ENCODE measurements at places on chromosomes 12 and 14. TPM values are rescaled to one million over a fixed set of nuclear protein-coding genes. Genes with fewer than 3 reads are reported as not detected.

EP400 gene
- 41.4 TPM for total RNA-seq

GRCh38 chr14:103846097-103846496 is 1.3 kb downstream of the PPP1R13B start:
- peak overlapping the region; percentile 75 for H3K4me3 ChIP-seq
- no peak for DNase-seq
- no peaks in the 10 kb centered on the region for H3K36me3 ChIP-seq
- peaks cover 17% of the 10 kb centered on the region for H3K4me1 ChIP-seq

DNA sequence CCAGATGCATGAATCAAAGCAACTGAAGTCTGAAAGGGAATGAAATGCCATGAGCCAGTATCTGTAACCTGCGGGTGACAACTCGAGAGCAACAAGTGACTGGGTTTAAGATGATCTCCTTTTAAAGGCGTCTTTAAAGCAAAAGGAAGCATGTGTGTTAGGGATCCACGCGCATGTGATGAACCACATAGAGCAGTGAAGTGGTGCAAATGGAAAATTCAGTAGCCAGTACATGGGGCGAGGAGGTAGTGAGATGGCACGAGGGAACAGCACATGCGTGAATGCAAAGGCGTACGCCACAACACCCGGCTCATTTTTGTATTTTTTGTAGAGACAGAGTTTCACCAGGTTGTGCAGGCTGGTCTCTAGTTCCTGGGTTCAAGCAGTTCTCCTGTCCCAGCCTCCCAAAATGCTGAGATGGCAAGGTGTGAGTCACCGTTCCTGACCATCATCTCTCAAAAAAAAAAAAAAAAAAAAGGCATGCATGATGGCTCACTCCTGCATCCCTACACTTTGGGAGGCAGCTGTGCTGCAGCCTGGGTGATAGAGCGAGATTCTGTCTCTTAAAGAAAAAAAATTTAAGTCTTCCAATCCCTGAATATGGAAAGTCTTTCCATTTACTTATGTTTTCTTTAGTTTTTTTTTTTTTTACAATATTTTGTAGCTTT is 24.6 kb upstream of the BCL7A start:
- peaks cover under 1% of the 10 kb centered on the region for H3K4me1 ChIP-seq
- H3K4me3 ChIP-seq: no peak overlapping the region
- H3K27ac ChIP-seq: no peak overlapping the region
- H3K27me3 ChIP-seq: no peaks in the 10 kb centered on the region
- no peak for DNase-seq

- no peaks in the 10 kb centered on the region for H3K36me3 ChIP-seq
- H3K27ac ChIP-seq: no peak overlapping the region
- no peaks in the 10 kb centered on the region for H3K27me3 ChIP-seq
- H3K4me1 ChIP-seq: no peaks in the 10 kb centered on the region
Observed at GRCh38 chr14:87783071-87783470, 209.9 kb downstream of the GALC start.

GRCh38 chr12:17918013-17918412 is 172.0 kb downstream of the RERGL start:
- H3K4me1 ChIP-seq: no peaks in the 10 kb centered on the region
- no peak overlapping the region for H3K4me3 ChIP-seq
- no peak overlapping the region for H3K27ac ChIP-seq
- H3K36me3 ChIP-seq: no peaks in the 10 kb centered on the region
- DNase-seq: no peak

DNA sequence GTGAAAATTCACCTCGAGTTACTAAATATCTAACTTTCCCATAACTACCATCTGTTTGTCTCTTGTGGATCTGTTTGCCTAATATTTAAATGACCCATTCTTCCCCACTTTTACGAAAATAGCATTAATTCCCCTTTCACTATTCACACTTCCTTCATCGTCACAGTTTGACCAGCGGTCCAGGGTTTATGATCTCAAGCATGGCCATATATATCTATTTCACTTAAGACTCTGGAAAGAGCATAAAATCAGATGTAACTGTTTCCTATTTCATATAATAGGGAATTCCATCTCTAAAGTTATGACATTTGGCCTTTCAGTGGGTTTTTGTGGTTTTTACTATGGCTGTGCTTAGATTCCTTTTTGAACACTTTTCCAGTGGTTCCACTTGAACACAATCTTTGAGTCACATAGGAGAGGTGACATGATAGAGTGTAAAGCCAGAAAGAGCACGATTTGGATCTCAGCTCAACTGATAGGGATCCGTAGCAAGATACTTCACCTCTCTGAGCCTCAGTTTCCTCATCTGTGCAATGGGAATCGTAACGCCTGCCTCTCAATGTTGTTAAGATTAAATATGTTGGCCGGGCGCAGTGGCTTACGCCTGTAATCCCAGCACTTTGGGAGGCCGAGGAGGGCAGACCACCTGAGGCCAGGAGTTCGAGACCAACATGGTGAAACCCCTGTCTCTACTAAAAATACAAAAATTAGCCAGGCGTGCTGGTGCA is 754 bp upstream of the BCL2L14 start:
- H3K27ac ChIP-seq: no peak overlapping the region
- H3K4me1 ChIP-seq: no peaks in the 10 kb centered on the region
- no peak for DNase-seq
- peak overlapping the region; percentile 22 for H3K4me3 ChIP-seq
- no peaks in the 10 kb centered on the region for H3K36me3 ChIP-seq

- no peak for DNase-seq
- H3K4me3 ChIP-seq: no peak overlapping the region
- H3K4me1 ChIP-seq: no peaks in the 10 kb centered on the region
- H3K27ac ChIP-seq: no peak overlapping the region
- H3K36me3 ChIP-seq: no peaks in the 10 kb centered on the region
Observed at GRCh38 chr12:33438025-33438772, 1.4 kb downstream of the SYT10 start.

DNA sequence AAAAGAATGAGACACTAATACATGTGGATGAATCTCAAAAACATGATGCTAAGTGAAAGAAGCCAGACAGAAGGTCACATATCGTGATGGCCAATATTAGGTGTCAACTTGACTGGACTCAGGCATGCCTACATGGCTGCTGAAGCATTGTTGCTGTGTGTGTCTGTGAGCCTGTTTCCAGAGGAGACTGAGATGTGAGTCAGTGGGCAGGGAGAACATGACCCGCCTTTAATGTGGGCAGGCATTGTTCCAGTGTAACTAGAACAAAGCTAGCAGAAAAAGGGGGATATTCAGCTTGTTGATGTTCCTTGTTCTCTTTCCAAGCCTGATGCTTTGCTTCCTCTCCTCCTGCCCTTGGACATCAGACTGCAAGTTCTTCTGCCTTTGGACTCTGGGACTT is 47.6 kb downstream of the DCAF5 start:
- peaks cover 38% of the 10 kb centered on the region for H3K36me3 ChIP-seq
- no peak overlapping the region for H3K4me3 ChIP-seq
- no peak overlapping the region for H3K27ac ChIP-seq

- H3K36me3 ChIP-seq: no peaks in the 10 kb centered on the region
- no peaks in the 10 kb centered on the region for H3K27me3 ChIP-seq
- H3K4me1 ChIP-seq: no peaks in the 10 kb centered on the region
- no peak for DNase-seq
Observed at GRCh38 chr14:46051796-46052195, 599.8 kb downstream of the RPL10L start.

DNA sequence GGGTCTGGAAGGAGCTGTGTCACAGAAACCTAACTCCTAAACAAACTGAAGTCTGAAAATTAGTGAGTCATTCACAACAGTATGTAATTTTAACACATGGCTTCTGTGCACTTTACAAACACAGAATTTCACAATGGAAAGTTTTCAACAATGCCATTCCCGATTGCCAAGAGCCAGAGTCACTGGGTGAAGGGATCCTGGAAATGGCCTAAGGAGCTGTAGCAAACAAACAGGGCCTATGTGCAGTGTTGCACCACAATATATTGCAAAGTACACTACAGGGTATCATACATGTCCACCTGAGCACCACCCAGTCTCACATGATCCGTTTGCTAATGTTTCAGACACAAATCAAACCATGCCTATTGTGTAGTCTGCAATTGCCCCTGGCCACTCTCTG is 184.7 kb upstream of the OTX2 start:
- no peaks in the 10 kb centered on the region for H3K27me3 ChIP-seq
- no peak overlapping the region for H3K4me3 ChIP-seq
- H3K27ac ChIP-seq: no peak overlapping the region

- H3K36me3 ChIP-seq: no peaks in the 10 kb centered on the region
- H3K4me3 ChIP-seq: no peak overlapping the region
- H3K4me1 ChIP-seq: no peaks in the 10 kb centered on the region
- no peak for DNase-seq
- H3K27ac ChIP-seq: no peak overlapping the region
Observed at GRCh38 chr12:51639361-51639760, 48.3 kb downstream of the SCN8A start.

- no peak overlapping the region for H3K27ac ChIP-seq
- no peak overlapping the region for H3K4me3 ChIP-seq
- H3K36me3 ChIP-seq: no peaks in the 10 kb centered on the region
Observed at GRCh38 chr14:71956920-71957563, 24.8 kb downstream of the RGS6 start.

DNA sequence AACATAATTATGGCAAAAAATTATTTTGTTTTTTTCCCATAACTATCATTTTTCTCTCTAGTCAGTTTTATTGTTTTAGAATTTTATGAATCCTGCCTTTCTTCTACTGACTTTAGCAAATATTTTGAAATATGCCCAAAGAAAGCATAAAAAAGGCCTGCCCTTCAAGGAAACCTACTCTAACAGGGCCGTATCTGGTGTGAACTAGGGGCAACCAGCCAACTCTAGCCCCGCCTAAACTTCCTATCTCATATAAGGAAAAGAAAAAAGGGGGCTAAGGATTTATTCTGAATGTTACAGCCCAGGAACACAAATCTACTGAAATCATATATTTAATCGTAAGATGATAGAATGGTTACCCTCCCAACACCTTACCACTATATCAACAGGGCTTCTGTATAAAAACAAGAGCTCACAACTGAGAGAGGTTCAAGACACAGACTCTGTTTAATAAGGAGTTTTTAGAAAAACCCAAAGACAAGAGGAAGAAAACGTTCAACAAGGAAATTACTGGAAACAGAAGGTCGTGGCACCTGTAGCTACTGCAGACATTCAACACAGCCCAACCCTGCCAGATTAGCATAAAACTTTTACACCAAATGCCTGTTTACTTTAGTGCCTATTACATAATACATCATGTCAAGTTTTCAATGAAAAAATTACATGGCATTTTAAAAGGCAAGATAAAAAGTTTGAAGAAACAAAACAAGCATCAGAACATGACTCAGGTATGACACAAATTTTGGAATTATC is 12.9 kb upstream of the EPYC start:
- H3K27me3 ChIP-seq: no peaks in the 10 kb centered on the region
- H3K4me3 ChIP-seq: no peak overlapping the region
- no peaks in the 10 kb centered on the region for H3K4me1 ChIP-seq

DNA sequence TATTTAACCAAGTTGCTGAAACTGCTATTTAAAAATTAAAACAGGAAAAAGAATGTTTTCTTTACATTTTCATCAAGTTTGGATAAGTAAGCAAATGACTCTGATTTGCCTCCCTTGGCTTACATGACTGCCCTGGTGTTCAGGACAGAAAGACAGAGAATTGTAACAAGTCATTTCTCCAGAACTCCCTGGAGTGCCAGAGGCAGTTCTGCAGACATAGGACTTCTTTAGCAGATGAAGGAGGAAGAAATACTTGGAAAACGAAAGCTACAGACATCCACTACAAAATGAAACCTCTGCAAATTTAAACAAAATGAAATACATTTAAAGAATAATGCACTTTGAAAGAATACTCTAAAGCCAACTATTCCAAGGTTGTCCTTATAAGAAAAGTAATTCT is 253.9 kb downstream of the LRFN5 start:
- no peaks in the 10 kb centered on the region for H3K36me3 ChIP-seq
- no peaks in the 10 kb centered on the region for H3K27me3 ChIP-seq
- H3K4me3 ChIP-seq: no peak overlapping the region

DNA sequence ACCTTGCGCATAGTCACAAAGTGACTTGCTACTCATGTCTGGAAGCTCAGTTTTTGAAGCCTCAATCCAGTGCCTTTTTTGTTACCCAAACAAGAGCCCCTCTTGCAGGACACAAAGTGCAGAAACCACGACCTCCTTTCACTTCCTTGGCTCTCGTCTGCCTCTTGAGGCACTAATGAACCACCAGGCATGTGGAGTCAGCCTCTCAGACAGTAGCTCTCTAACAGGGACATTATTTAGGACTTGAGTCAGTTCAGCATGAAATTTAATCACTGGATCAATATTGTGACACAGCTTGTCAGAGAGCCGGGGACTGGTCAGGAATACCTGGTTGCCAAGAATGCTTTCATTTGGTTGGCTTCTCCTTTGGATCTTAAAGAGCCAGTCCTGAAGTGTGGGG is 46.7 kb downstream of the HSPB8 start:
- no peak overlapping the region for H3K27ac ChIP-seq
- no peaks in the 10 kb centered on the region for H3K27me3 ChIP-seq
- H3K4me1 ChIP-seq: no peaks in the 10 kb centered on the region
- H3K36me3 ChIP-seq: no peaks in the 10 kb centered on the region
- H3K4me3 ChIP-seq: no peak overlapping the region
